ENCODE measurements at places on chromosomes 2 and 18.

GRCh38 chr18:11112286-11112685 lies 37.1 kb downstream of the PIEZO2 start:
- no peak for DNase-seq

GRCh38 chr2:198916548-198917080 lies 541.1 kb downstream of the SATB2 start:
- no peak for DNase-seq

DNA sequence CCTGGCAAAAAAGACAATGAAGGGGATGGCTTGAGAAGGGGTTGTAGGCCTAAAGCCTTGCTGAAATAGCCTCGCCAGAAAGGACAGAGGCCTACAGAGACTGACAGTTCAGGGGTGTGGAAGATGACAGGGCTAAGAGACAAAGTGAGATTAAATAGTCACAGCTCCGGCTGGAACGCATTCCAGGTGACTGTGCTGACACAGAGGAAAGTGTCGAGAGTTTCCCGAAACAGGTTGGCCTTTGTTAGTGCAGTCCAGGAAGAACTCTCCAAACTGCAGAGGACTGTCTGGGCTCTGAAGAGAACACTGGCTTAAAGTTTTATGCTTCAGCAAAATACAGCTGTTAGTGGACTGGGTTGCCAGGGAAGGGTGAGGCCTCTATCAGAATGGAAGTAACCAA lies 52.8 kb downstream of the METTL4 start:
- no peak for DNase-seq

GRCh38 chr2:131801210-131801744 lies 273.6 kb downstream of the CCDC74A start:
- no peak for DNase-seq

GRCh38 chr2:111172666-111173065 lies 52.0 kb downstream of the BCL2L11 start:
- DNase-seq, result no peak
